Prostate gland (tissue), 2 donors: ENCODE measurements at places on chromosomes 5 and 9. TPM values are rescaled to one million over a fixed set of nuclear protein-coding genes. Genes with fewer than 3 reads are reported as not detected.
A peak's percentile ranks its signal among the peaks of the same experiment; 100 is the strongest.

- H3K4me3 ChIP-seq: peak overlapping the region; percentile 85
- H3K4me1 ChIP-seq: peaks cover 8% of the 10 kb centered on the region
- no peak for DNase-seq
These were observed 489 bp downstream of the CHMP5 start for GRCh38 chr9:33265211-33265865.

GRCh38 chr5:5209089-5209488 lies 69.0 kb downstream of the ADAMTS16 start:
- no peaks in the 10 kb centered on the region for H3K27me3 ChIP-seq
- H3K36me3 ChIP-seq: no peaks in the 10 kb centered on the region
- H3K4me3 ChIP-seq: no peak overlapping the region

DNA sequence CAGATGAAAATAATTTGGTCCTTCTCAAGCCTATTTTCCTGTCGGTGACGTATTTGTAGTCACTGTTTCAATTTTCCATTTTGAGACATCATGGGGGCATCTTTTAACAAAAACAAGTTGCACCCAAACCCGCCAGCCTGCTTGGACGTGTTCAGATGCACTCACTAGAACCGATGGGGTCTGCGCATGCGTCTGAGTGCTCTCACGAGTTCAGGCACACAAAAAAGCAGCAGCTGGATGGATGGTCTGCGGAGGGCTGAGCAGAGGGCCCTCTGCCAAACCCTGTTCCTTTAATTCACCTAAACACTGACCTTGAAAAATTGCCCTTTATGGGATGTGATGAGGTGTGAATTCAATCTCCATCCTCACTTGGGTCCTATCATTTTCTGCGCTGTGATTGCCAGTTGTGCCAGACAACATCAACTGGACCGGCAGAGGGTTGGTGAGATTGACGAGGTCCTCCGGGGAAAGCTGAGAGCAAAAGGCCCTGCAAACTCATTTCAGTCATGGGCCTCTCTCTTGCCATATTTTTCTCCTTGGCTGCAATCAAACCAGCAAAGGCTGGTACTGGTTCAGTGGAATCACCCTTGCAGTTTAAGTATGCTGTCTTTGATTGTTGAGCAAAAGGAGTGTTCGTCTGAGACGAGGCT lies 251.9 kb downstream of the NFIB start:
- H3K4me3 ChIP-seq: no peak overlapping the region
- no peaks in the 10 kb centered on the region for H3K36me3 ChIP-seq
- DNase-seq: no peak

DNA sequence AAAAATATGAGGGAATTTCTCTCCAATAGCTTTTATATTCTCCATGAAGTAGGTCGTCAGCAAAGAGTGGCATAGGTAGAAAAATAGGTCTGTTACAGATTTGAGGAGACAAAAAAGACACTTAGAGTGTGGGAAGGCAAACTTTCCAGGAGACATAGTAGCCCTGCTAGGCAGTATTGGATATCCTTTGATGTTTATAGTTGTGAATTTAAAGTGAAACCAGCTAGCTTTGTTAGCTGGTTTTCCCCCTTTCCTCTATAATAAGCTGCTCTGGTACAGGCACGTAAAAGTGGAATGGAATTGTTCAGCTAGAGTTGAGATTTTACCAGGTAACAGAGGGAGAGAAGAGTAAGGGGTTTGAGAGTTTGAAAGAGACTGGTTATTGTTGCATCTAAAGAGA lies 17.1 kb upstream of the APC start:
- no peak overlapping the region for H3K27ac ChIP-seq
- no peak overlapping the region for H3K4me3 ChIP-seq
- DNase-seq: no peak
- H3K36me3 ChIP-seq: no peaks in the 10 kb centered on the region
- no peaks in the 10 kb centered on the region for H3K4me1 ChIP-seq

DNA sequence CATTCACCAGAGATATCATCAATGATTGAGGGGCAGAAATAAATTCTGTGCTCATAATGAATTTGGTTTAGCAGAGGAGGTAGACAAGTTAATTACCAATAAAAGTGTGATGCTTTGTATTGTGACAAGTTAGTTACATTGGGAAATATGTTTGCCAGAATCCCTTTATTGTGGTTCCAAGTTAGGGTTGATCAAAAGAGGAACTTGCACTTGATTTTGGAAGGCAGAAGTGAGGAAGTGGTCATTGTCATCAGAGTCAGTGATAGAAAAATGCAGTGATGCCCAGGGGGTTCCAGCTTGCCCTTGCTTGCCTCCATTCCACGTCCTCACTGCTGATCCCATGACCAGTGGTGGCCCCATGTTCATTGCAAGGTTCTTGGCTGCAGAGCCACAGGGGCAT lies 69.7 kb downstream of the SVEP1 start:
- no peak overlapping the region for H3K4me3 ChIP-seq
- no peak for DNase-seq
- H3K27ac ChIP-seq: no peak overlapping the region
- H3K4me1 ChIP-seq: no peaks in the 10 kb centered on the region

GRCh38 chr9:76162751-76163500 lies 231.3 kb downstream of the RFK start:
- no peak for DNase-seq
- no peak overlapping the region for H3K4me3 ChIP-seq
- no peaks in the 10 kb centered on the region for H3K36me3 ChIP-seq
- H3K27ac ChIP-seq: no peak overlapping the region

PCDHGC5 gene
- 2.7 TPM for total RNA-seq
